Frontal cortex (tissue), 4 donors: ENCODE measurements at places on chromosomes 16 and 17. TPM values are rescaled to one million over a fixed set of nuclear protein-coding genes. Genes with fewer than 3 reads are reported as not detected.
A peak's percentile ranks its signal among the peaks of the same experiment; 100 is the strongest.

Gene FBXL16
- 4.5 TPM for total RNA-seq

Gene SECTM1
- total RNA-seq, result 4.9 TPM

- DNase-seq, result no peak
These were observed 107.6 kb downstream of the SPACA3 start for GRCh38 chr17:33099252-33099651.

DNA sequence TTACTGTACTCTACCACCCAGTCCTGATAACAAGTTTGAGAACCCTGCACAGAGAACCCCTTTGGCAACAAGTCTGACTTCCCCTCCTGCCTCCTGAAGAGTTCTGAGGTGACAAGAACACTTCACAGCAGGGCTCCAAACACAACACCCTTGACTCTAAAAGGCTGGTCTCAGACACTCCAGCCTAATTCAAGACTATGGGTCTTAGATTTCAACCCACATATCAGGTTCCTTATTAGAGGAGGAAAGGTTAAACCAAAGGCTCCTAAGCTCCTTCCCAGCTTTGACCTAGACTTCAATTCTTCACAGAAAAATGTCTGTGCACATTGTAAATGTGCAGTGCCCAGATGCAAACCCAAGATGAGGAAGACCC lies 23.0 kb downstream of the RANBP10 start:
- no peak for DNase-seq

DNA sequence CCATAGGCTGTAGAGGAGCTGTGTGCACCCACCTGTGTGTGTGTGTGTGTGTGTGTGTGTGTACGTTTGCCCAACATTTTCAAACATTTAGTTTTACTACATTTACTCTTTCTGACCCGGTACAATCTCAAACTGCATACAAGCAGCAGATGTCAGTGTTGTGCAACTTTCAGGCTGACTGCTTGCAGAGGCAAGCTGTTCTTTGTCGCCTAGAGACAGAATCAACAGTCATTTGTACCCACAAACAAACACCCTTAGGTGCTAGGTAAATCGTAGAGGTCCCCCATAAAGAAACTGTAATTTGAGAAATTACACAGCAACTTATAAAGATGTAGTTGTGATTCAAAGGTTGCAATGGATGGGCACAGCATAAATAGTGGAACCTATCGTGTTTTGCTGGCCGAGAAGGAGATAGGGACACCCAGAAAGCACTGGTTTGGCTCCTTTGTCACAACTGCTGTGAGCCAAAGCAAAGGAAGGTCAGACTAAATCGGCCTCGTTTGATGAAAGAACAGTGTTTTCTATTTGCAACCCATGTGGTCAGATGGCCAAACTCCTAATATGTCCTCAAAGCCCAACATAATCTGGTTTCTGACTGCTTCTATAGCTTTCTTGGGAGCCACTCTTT lies 478.4 kb downstream of the TOX3 start:
- DNase-seq, result no peak

- DNase-seq, result no peak
These were observed 4.2 kb downstream of the ITGAE start for GRCh38 chr17:3796822-3797170.

- DNase-seq, result no peak
These were observed 34.2 kb downstream of the RMI2 start for GRCh38 chr16:11379420-11379819.

- DNase-seq, result peak; percentile 96
These were observed 1.4 kb upstream of the BAHCC1 start for GRCh38 chr17:81393684-81394376.
